A549 treated with Mapracorat at 1 μM for 4 hours (cell line): ENCODE measurements at places on chromosomes 12 and 14. TPM values are rescaled to one million over a fixed set of nuclear protein-coding genes. Genes with fewer than 3 reads are reported as not detected.

The TSPAN19 gene
- total RNA-seq = not detected in 5 replicates

The CLEC9A gene
- not detected in 5 replicates for total RNA-seq

The ANKRD33 gene
- total RNA-seq = not detected in 5 replicates

The C14orf132 gene
- total RNA-seq = 4.6 to 6.8 TPM (median 6.4 TPM) in 5 replicates

The HELB gene
- total RNA-seq = 0.80 to 1.4 TPM (median 1.3 TPM) in 5 replicates
